Stimulated activated CD4-positive, alpha-beta T cell treated with anti-CD3 and anti-CD28 coated beads, Interleukin-1b, Interleukin-23, amount 100 ng/mL, for 1 hour (primary cell): ENCODE measurements at places on chromosomes 16 and 17.

- DNase-seq: no peak
These were observed 479.8 kb upstream of the GOT2 start for GRCh38 chr16:59213952-59214351.

DNA sequence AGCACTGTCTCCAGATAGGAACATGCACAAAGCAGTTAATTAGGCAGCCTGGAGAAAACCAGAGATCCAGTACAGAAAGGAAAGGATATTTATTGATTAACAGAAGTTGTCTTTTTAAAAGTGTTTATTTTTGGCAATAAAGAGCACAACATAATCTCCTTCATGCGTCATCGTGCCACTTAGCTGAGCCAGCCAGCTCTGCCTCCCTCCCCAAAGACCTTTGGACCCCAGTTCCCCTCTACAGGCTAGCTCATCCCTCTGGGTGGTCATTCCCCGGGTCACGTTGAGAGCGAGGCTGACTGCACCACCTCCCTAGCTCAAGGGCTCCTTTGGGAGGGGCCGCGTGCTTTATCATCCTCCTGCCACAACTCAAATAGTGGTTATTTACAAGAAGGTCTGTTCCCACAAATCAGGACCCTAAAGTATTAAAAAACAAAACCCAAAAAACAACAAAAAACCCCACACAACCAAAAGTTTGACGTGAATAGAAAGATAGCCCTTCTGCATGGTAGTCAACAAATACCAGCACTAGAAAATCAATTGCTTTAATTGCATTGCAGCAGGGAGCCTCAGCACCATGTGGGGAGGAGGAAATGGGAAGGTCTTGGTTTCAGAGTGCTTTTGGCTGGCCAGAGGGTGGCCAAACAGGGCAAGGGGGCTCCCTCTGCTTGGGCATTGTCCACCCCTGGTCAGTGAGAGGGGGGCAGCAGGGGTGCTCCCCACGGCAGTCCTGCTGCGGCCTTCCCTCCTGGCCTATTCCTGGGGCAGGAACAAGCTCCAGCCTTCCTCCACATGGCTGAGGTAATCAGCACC, 9.6 kb downstream of the POLR2C start:
- no peak for DNase-seq

DNA sequence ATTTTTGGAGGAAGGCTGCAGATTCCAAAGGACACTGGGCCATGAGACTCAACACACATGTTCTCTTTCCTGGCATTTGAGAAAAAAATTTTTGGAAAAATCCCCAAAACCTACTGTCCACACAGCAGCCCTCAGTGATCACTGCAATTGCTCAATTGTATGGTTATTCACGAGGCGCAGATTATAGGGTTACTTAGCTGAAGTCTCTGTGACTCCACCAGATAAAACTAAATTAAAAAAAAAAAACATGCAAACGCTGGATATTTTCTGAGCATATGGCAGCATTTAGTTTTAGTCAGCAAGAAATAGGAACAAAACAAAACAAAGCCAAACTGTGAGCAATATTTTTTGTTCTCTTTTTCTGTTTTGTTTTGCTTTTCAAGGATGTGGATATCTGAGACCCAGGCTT, 83.8 kb upstream of the FAM20A start:
- DNase-seq: no peak

DNA sequence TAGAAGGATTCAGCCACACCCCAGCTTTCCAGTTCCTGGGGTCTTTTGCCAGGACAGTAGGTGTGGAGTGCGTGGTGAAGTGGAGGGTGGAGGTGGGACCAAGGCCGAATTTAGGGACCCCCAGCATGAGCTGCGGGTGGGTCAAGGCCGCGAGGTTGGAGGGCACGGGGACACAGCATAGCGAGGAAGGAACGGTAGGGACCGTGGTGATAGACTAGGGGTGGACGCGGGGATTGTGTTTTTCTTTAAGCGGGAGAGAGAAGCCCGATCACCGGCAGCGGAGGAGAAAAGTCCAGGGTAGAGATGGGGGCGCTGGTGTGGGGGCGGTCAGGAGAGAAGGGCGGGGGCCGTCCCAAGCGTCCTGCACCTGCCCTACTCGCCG, 261 bp upstream of the B4GALNT2 start:
- DNase-seq: no peak

DNA sequence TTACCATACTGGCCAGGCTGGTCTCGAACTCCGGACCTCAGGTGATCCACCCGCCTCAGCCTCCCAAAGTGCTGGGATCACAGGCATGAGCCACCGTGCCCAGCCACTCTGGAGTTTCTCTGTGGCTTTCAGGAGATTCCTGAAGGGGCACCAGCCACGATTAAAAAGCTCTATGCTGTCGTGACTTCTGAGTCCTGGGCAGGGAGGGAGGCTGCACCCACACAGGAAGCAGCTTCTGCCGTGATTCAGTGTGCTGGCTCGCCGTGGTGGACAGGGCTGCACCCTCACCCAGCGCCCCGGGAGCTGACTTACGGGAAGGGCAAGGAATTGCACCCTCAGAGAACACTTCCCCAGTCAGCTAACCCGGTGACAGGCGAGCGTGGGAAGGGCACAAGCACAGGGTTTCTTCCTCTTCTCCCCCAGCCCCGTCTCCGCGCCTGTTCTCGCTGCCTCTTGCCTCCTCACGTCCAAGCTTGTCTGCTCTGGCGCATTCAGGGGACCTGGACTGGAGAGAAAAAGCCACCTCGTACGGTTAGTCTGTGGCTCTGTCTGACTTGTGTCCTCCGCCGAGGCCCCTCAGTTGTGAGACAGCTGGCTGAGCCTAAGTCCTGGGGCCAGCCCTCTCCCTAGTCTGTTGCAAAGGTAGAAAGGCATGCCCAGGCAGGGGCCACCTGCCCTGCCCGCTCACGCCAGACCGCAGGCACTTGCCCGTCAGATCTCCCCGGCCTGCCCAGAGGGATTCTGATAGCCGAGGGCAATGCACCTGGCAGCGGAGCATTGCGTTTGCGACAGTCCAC, 145.0 kb downstream of the SEC14L1 start:
- DNase-seq: no peak
